ENCODE measurements at places on chromosomes 11 and 22. TPM values are rescaled to one million over a fixed set of nuclear protein-coding genes. Genes with fewer than 3 reads are reported as not detected.

Gene SCN4B
- total RNA-seq: not detected

Gene SERHL2
- total RNA-seq: 0.23 TPM

Gene HBG2
- not detected for total RNA-seq

Gene POU2AF3
- not detected for total RNA-seq

Gene GNG3
- total RNA-seq: not detected

Gene PACSIN2
- total RNA-seq: 63.0 TPM

Gene ARHGAP42
- total RNA-seq: 14.4 TPM

Gene HEPHL1
- not detected for total RNA-seq
